Renal cortical epithelial cell (primary cell): ENCODE measurements at places on chromosomes 16 and 17. TPM values are rescaled to one million over a fixed set of nuclear protein-coding genes. Genes with fewer than 3 reads are reported as not detected.

DNA sequence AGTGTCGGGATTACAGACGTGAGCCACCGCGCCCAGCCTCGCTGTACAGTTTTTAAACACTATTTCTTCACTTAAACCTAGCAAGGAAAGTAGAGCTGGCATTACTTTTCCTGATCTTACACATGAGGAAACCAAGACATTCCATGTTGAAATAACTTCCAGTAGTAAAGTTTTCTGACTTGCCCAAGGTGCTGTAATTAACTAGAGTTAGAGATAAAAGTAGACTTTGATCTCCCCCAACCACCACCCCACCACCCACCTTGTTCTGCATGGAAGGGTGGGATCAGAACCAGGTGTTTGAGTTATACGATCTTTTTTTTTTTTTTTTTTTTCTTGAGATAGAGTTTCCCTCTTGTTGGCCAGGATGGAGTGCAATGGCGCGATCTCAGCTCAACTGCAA lies 47.1 kb downstream of the CENPV start:
- DNase-seq: no peak

The ITGB3 gene
- 506 and 529 TPM in 2 replicates for total RNA-seq

The CPNE7 gene
- 11.9 and 45.5 TPM in 2 replicates for total RNA-seq

- DNase-seq: no peak
These were observed 14.4 kb downstream of the G6PC3 start for GRCh38 chr17:44084921-44085320.

DNA sequence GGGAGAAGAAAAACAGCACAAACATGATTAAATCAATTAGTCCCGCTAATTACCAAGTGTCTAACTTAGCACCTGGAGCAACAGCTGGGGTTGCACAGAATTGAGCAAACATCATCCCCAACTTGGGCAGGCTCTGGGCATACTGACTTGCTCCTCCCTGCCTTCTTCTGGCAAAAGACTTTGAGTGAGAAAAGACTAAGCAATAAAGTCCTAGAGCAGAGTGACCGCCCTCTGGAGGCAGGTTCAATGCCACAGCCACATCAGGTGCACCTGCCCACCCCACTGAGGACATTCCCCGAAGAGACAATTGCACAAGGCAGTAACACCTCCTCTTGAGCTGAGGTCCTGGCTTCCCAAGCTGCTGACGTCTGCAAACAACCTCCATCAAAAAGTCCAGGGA lies 358.3 kb downstream of the SOX9 start:
- no peak for DNase-seq

The C1QTNF8 gene
- not detected in 2 replicates for total RNA-seq
